ENCODE measurements at places on chromosomes 6 and 20.

DNA sequence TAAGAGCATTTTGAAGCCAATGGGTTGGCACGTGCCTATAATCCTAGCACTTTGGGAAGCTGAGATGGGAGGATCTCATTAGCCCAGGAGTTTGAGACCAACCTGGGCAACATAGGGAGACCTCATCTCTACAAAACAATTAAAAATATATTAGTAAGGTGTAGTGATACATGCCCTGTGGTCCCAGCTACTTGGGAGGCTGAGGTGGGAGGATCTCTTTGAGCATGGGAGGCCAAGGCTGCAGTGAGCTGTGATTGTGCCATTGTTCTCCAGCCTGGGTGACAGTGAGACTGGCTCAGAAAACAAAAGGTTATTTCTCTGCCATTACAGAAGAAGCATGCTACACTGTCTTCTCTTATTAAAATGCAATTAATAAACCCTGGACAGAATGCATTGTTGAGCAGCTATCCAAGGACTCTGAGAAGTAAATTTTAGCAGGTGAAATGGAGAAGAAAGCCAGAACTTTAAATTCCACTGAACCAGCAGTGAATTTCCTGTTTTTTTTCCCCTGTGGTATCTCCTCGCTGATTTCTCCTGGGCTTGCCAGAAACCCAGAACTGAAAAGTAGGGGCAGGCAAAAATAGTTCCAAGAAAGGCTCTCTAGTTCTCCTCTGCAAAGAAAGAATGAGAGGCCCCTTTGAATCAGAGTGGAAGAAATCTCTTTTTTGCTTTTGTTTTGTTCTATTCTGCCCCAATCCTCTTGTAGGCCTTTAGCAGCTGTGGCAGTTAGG lies 8.4 kb downstream of the AMD1 start:
- no peak for DNase-seq

DNA sequence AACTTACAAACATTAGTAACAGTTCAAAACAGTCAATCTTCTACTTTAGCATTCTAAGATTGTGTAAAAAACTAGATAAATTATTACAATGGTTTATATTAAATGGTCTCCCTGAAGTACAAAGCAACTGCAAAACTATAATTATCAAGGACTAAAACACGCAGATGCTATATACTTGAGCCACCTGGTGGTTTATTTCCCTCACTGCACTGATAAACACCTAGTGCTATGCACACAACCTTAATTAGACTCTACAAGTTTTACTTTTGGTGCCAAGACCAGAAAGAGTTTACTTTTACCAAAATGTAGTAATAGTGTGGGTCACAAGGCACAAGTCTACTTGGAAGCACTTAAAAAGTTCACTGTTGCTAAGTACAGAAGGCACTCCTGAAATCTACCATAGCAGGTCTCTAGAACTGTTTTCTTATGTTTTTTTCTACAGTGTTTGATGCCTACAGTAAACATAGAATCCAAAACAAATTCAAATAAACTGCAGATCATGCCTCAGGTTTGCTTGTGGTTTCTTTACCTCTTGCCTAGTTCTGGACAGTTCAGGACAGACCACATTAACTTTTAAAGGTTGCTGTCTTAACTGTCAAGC lies 49.2 kb downstream of the GMDS start:
- peak; percentile 59 for DNase-seq

- no peak for DNase-seq
These were observed 29.7 kb downstream of the ZNF831 start for GRCh38 chr20:59193325-59193724.

GRCh38 chr6:157832250-157832967 lies 9.4 kb downstream of the SNX9 start:
- no peak for DNase-seq

DNA sequence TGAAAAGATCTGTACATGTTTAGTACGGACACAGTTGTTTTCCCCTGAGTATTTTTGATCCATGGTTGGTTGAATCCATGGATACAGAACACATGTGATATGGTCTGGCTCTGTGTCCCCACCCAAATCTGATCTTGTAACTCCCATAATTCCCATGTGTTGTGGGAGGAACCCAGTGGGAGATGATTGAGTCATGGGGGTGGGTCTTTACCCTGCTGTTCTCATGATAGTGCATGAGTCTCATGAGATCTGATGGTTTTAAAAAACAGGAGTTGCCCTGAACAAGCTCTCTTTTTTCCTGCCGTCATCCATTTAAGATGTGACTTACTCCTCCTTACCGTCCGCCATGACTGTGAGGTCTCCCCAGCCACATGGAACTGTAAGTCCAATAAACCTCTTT lies 139.2 kb downstream of the CDKAL1 start:
- DNase-seq = no peak

DNA sequence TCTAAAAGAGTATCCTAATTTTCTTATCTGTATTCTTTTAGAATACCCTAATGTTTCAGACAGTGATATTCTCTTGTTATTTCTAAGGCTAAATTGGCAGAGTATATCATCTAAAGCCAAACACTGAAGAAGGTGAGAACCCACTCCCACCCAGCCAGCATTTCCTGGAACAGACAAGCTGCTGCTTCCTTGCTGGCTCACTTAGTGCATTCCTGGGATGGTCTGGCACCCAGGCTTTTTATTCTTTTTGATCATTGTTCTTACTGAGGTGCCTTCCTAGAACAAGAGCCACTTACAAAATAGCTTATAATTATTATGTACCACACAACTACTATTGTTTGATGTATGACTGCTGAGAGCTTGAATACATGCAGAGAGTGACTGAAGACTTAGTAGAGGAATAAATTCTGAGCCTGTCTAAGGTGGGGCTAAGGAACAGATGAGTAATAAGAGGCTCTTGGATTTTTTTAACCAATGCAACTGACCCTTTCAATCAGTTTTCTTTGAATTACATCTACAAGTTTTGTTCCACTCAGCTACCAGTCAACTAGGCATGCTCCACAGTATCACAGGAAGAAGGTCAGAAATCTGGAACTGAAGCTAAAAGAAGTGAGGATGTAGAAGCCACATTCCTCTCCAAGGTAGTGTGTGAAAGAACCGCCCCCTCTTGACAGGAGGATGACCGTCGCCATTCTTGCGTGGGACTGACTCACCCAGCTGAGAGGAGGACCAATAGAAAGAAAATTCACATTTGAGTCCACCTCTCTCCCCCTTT lies 30.1 kb downstream of the PRPH2 start:
- no peak for DNase-seq

- DNase-seq = no peak
These were observed 51.0 kb downstream of the RPS12 start for GRCh38 chr6:132865364-132865763.

- DNase-seq = no peak
These were observed 120.7 kb downstream of the DHX35 start for GRCh38 chr20:39082622-39083398.

- no peak for DNase-seq
These were observed 83.7 kb upstream of the ZNF322 start for GRCh38 chr6:26743157-26743821.

GRCh38 chr6:152461556-152461955 lies 175.6 kb downstream of the SYNE1 start:
- DNase-seq = no peak

DNA sequence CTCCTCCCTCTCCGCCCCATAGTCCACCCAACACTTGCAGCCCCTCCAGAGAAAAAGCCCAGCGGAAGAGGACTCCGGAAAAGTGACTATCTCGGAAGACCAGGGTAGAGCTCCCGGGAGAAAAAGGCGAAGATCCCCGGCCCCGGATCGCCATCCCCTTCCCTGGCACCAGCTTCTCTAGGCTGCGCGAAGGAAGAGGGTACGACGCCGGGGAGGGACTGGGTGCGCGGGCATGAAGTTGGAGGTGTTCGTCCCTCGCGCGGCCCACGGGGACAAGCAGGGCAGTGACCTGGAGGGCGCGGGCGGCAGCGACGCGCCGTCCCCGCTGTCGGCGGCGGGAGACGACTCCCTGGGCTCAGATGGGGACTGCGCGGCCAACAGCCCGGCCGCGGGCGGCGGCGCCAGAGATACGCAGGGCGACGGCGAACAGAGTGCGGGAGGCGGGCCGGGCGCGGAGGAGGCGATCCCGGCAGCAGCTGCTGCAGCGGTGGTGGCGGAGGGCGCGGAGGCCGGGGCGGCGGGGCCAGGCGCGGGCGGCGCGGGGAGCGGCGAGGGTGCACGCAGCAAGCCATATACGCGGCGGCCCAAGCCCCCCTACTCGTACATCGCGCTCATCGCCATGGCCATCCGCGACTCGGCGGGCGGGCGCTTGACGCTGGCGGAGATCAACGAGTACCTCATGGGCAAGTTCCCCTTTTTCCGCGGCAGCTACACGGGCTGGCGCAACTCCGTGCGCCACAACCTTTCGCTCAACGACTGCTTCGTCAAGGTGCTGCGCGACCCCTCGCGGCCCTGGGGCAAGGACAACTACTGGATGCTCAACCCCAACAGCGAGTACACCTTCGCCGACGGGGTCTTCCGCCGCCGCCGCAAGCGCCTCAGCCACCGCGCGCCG lies 822 bp downstream of the FOXQ1 start:
- DNase-seq = no peak

GRCh38 chr20:41408156-41408794 lies 41.7 kb upstream of the EMILIN3 start:
- DNase-seq = no peak

- DNase-seq = no peak
These were observed 189.3 kb downstream of the ERMARD start for GRCh38 chr6:169940481-169941271.

- no peak for DNase-seq
These were observed 44.9 kb upstream of the RNF24 start for GRCh38 chr20:4060064-4060795.

GRCh38 chr20:24908642-24909041 lies 40.4 kb upstream of the CST7 start:
- DNase-seq = no peak

- DNase-seq = no peak
These were observed 149.5 kb downstream of the ANKRD60 start for GRCh38 chr20:58078741-58079522.

DNA sequence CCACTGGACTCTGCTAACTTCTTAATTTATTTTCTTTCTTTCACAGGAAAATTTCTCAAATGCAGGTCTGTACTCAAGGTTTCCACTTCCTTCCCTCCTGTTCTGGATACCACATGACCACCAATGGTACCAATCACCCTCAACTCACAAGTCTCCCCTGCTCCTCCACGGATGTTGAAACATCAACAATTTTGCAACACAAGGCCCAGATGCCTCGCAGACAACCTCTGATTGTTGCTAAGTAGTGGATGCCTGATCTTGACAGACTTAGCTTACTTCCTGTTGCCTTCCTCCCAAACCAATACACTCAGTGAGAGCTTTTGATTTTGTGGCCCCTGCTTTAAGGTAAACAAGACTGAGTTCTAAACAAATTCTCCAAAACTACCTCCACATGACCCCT lies 146.6 kb downstream of the FRK start:
- no peak for DNase-seq

DNA sequence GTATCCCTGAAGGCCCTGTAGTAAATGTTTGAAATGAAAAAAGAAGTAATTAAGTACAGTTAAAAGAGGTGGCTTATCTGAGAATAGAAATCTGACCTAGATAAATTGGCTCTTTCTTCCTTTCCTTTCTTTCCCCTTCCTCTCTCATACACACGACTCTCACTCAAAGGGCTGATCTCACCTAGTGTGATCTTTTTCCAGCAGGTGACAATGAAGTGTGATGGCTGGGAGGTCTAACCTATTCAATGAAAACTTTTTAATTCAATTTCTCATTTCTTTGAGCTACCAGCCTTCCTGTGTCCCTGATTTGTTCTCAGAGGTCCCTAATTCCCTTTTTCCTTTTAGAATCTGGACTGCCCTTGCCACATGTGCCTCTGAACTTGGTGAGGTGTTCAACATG lies 118.0 kb upstream of the RIMS1 start:
- no peak for DNase-seq

GRCh38 chr6:56649782-56650181 lies 7.1 kb upstream of the DST start:
- no peak for DNase-seq

- no peak for DNase-seq
These were observed 267.9 kb downstream of the DLL1 start for GRCh38 chr6:170022827-170023619.

GRCh38 chr20:17782768-17783167 lies 83.0 kb downstream of the BANF2 start:
- DNase-seq = no peak

GRCh38 chr20:31966991-31967655 lies 828 bp upstream of the XKR7 start:
- no peak for DNase-seq
